Fibroblast of skin of right quadriceps (primary cell): ENCODE measurements at places on chromosomes 11 and 22.

- no peak for DNase-seq
Measured at GRCh38 chr11:113994077-113994954, 19.4 kb downstream of the HTR3A start.

DNA sequence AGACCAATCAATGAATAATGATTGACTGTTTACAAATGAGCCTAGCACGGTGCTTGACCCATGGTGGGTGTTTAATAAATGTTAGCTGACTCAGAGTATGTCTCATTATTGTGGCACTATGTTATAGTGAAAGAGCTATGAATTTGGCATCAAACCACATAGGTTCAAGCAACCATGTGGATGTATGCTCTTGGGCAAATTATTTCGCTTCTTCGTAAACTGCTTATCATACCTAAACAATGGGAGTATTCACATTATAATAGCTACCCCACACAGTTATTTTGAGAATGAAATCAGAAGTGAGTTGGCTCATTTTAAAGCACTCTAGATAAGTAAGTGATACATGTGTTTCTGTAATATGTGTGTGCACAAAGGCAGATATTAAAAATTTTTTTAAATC is 118.7 kb upstream of the HSD17B12 start:
- no peak for DNase-seq

DNA sequence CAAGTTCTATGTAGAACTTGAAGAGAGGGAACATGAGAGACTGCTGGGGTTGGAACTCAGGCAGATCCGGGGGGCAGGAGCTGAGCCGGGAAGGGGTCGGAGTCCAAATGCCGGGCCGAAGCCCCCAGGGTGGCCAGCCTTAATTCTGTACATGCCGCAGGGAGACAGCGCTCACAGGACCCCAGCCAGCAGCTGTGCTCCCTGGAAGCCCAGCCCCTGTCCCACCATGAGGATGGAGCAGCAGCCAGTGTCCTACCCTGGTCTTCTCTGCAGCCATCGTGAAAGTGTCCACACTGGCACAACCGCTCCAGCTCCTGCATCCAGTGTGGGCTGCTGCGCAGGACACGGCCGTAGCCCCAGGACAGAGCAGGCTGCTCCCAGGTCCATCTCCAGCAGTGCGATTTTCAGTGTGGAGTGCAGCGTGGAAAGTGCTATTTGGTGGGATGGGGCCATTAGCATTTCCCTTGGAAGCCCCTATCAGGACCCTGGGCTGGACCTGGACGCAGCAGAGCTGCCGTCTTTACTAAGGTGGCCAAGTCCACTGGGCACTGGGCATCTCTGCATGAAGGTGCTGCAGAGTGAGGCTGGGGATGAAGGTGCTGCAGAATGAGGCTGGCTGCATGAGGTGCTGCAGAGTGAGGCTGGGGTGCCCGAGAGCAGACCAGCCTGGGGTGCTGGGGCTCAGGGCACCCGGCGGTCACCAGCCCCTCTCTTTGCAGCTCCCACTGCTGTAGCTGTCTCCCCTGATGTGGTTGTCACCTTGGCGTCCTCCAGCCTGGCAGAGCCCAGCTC is 737.4 kb downstream of the BRD1 start:
- no peak for DNase-seq

- no peak for DNase-seq
Measured at GRCh38 chr22:49432897-49433443, 394.7 kb downstream of the BRD1 start.

GRCh38 chr11:124922831-124923230 is 3.8 kb downstream of the HEPN1 start:
- no peak for DNase-seq

- DNase-seq = no peak
Measured at GRCh38 chr11:472816-473215, 22.7 kb downstream of the PTDSS2 start.

DNA sequence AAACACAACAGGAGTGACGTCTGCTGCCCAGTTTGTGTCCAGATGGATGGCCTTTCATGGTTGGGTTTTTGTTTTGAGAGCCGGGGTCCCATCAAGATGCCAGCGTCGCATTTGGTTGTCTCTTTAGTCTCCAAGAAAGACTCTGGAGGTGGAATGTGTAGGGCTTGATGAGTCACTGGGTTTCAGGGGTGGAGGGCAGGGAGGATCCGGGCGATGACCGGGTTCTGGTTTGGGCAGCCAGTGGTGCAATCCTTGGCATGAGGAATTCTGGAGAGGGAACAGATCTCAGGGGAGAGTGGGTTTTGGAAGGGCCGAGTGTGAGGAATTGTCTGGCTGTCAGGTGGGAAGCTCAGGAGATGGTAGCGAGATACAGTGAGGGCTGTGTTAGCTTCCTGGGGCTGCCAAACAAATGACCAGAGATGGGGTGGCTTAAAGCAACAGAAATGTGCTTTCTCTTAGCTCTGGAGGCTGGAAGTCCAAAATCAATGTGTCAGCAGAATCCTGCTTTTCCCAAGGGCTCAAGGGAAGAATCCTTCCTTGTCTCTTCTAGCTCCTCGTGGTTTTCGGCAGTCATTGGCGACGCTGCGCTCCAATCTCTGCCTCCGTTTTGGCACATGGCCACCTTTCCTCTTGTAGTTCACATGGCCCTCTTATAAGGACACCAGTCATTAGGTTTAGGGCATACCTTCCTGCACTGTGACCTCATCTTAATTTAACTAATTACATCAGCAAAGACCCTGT is 26.4 kb upstream of the PPFIA1 start:
- DNase-seq = no peak

- DNase-seq = no peak
Measured at GRCh38 chr11:128238521-128239265, 348.7 kb downstream of the ETS1 start.

DNA sequence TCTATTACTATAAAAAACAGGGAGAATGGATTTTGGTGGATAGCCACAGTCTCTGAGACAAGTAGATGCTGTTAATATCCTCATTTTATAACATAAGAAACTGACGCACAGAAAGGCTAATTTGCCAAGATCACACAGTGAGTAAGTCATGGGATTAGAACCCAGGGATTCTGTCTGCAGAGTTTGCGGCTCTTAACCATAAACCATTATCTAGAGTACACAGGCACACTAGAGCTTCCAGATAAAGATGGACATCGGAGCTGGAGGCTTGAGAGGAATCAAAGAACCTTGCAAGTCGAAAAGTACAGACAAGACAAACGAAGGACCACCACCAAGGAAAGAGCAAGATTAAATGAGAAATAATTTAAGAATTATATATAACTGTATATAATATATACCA is 11.3 kb downstream of the LGALS12 start:
- DNase-seq = no peak
